ENCODE measurements at places on chromosomes 3 and 15.
A peak's percentile ranks its signal among the peaks of the same experiment; 100 is the strongest.

- DNase-seq, result no peak
These were observed 43.5 kb downstream of the SLC41A3 start for GRCh38 chr3:126040386-126040785.

- DNase-seq, result no peak
These were observed 75.7 kb downstream of the ITGB5 start for GRCh38 chr3:124811436-124811835.

DNA sequence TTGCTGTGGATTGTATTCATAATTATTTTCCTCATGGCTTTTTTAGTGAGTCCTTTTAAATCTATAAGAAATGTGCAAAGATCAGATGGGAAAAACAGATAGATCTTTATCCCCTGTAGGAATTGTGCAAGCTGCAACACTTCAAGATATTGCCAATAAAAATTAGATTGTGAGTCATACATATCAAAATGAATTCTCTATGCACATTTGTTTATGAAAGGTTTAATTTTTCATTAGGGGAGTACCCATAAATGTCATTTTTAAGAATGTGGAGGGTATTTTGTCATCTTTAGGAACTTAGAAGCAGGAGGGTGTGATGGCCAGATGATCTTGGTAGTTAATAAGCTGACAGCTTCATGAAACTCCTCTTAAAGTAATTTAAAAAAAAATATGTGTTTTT, 2.9 kb downstream of the PIAS1 start:
- no peak for DNase-seq

DNA sequence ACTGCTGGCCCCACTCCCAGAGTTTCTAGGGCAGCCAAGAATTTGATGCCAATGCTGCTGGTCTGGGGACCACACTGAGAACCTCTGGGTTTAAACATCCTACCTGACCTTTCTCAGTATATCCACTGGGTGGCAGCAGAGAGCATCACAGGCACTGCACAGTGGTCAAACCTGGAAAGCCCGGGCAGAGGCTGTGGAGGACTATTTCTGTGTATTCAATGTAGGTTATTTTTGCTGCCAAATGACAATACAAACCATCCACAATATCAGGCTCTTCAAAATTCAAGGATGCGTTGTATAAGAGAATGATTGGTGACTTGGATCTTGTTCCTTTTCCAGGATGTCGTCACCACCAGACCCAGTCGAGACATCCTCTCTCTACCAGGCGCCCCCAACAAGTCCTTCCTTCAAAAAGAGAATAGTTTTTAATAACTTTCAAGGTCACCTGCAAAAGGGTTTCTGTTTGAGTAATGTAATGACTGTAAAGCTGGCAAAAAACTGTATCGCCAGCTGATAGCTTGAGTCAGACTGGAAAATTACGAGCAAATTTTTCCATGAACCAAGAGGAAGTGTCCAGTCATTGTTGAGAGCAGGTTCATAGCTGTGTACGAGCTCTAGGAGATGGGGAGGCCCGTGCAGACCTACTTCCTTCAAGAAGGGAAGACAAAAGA, 30.5 kb upstream of the MYZAP start:
- DNase-seq, result peak; percentile 38

DNA sequence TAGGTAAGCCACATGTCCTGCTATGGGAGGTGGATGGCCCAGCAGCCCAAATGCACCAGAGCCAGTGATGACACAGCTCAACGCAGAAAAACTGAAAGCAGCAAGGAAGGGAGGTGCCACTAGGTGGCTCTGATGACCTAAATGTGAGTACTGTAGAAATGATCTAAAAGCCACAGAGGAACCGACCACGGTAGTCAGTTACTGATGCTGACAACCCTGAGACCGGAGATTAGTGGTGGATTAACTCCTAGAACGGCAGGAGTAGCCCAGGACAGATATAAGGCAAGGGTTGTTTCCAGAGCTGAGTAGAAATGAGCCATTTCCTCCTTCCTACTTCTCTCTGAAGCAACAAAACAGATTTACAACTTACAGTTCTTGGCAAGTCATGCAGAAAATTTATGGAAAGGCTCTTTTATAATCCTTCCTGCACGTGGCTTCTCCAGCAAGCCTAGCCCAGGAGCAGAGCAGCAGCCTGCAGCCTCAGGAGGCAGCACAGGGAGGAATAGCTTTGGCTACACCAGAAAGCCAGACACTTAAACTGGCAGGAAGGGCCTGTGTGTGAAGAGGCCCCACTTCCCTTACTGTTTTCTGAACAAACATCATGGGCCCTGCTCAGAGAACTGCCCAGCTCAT, 13.1 kb downstream of the FBXL22 start:
- peak; percentile 50 for DNase-seq

GRCh38 chr15:73127302-73127936, 75.2 kb downstream of the NEO1 start:
- no peak for DNase-seq

- no peak for DNase-seq
These were observed 66.2 kb upstream of the THSD4 start for GRCh38 chr15:71048913-71049675.

GRCh38 chr3:124227150-124227630, 235.3 kb upstream of the ROPN1 start:
- DNase-seq, result no peak

GRCh38 chr15:76337696-76338485, 1.3 kb downstream of the ISL2 start:
- DNase-seq, result no peak

- no peak for DNase-seq
These were observed 122.5 kb upstream of the SPRED1 start for GRCh38 chr15:38130205-38130567.

DNA sequence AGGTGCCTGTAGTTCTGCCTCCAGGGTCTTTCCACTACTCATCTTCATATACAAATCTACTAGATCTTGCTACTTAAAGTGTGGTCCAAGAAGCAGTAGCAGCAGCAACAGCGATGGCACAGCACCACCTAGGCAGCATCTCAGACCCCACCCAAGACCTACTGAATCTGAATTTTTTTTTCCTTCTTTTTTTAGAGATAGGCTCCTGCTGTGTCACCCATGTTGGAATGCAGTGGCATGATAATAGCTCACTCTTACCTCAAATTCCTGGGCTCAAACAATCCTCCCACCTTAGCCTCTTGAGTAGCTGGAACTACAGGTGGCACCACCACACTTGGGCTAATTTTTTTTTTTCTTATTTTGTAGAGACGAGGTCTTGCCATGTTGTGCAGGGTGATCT, 346.7 kb upstream of the TGFBR2 start:
- no peak for DNase-seq

- DNase-seq, result no peak
These were observed 14.1 kb downstream of the GYG1 start for GRCh38 chr3:149005416-149005815.

DNA sequence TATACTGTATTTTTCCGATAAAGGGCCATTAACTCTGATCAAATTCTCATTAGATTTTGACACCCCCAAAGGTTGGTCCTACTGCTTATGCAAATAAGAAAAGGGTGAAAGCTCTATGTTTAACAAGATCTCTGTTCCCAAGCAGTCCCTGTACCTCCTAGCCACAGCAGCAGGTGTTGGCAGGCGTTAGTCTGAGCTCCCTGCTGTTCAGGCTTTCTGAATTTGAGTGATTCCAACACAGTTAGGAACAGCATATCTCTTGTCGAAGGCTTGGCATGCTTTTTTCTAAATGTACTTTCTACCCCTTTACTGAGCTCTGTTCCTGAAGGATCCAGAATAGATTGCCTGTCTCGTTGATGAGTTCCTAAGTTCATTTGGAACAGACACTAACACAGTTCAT, 42.3 kb downstream of the MITF start:
- no peak for DNase-seq

GRCh38 chr3:39435006-39435748, 28.7 kb downstream of the RPSA start:
- DNase-seq, result no peak

DNA sequence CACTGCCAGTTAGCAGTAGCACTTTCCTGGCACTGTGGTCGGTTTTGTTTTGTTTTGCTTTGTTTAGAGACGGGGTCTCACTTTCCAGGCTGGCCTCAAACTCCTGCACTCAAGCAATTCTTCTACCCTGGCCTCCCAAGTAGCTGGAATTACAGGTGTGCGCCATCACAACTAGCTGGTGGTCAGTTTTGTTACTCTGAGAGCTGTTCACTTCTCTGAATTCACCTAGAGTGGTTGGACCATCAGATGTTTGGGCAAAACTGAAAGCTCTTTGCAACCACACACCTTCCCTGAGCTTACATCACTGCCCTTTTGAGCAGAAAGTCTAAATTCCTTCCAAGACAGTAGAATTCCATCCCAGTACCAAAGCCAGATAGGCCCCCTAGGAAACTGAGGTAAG, 22.6 kb downstream of the CLDN18 start:
- no peak for DNase-seq

- DNase-seq, result no peak
These were observed 45.5 kb downstream of the PHLDB2 start for GRCh38 chr3:111904376-111905241.

DNA sequence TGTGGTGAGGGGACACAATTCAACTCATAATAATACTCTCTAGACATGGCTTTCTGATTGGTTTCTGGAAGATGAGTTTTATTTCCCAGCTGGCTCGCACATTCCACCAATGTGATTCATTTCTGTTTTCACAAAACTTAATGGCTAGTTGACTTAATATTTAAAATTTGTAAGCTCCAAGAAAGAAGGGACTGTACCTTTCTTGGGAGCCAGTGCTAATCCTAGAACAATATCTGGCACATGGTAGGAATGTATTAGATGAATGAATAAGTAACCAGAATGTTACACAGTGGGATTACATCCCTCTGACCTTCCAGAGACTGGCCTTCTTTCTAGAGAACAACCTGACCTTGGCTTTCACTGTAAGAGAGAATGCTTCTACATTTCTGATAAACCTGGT, 262.8 kb downstream of the RORA start:
- DNase-seq, result no peak

DNA sequence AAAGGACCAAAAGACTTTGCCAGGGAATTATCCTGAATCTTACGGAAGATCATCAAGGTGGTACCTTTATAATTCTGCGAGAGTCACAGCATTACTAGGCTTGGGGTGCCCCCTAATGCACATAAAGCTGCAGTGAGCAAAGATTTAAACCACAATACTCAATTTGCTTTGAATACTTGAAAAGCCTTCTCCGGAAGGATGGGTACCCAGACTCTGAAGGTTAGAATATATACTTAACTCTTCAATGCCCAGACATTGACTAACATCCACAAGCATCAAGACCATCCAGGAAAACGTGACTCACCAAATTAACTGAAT, 117.8 kb upstream of the KCNH8 start:
- DNase-seq, result no peak

DNA sequence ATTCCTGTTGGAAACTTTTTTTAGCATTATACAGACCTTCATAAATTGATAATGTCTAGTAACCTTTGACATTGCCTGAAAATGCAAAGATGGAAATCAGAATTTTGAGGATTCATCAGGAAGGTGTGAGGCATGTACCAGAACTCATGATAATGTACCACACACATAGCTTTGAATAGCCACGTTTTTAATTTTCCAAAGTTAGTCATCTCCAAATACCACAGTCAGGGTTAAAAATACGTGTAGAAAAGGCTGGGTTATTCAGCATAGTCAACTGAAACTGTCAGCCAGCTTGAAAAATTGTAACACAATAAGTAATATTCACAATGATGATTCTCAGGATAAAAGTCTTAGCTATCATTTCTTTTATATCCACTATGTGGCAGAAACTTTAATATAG, 102.0 kb upstream of the THRB start:
- DNase-seq, result no peak

- no peak for DNase-seq
These were observed 122.2 kb upstream of the DCBLD2 start for GRCh38 chr3:99023590-99024192.

- DNase-seq, result no peak
These were observed 918.8 kb upstream of the CFAP20DC start for GRCh38 chr3:59968513-59969045.

DNA sequence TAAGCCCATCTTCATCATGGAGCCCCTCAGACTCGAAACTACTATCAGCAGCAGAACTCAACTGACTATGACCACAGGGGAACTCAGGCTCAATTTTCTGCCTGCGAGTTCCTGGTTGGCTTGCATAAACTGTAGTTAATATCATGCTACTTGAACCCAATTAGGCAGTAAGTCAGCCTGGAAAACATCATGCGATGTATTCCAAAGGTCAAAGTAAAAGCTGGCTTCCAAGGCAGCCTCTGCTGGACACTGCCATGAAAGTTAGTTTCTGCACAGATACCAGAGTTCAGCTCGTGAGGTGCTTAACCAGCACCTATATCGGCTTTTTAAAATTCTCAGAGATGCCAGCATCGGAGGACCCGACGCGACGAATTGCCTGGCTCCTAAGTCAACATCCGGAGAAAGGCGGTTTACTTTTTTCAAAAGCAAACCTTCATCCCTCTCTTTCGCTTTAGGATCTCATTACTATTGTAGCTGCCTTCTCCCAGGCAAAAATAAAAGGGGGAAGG, 3.8 kb downstream of the ANP32A start:
- DNase-seq, result no peak

GRCh38 chr3:188060840-188061544, 93.0 kb upstream of the LPP start:
- DNase-seq, result peak; percentile 11

DNA sequence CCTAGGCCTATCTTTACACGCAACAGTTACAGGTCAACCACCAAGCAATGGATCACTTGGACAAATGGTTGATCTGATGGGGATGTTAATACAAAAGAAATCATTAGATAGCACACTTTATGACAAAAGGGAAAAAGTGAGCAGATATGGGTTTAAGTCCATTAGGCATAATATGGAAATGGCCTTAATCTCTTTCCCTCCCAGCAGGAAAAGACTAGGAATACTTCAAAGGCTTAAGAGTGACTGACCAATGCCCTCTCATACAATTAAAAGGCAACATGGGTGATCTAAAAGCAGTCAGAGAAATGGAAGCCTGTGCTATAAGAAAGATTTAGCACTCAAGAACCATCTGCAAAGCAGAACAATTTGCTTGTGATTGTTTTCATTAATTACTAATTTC, 3.3 kb downstream of the PRTG start:
- DNase-seq, result no peak

DNA sequence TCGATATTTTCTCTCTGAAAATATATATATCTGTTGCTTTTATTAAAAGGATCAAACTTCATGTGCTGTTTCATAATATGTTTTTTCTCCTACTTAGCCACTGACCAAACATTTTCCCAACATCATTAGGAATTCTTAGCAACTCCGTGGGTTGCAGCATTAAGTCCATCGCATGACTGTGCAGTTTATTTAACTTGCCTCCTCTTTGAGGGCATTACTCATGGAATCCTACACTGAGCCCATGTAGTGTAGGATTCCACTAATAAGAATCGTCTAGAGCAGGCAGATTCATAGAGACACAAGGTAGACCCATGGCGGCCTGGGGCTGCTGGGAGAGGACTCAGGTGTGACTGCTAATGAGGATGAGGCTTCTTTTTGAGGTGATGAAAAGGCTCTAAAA, 49.3 kb downstream of the CMTM6 start:
- no peak for DNase-seq

DNA sequence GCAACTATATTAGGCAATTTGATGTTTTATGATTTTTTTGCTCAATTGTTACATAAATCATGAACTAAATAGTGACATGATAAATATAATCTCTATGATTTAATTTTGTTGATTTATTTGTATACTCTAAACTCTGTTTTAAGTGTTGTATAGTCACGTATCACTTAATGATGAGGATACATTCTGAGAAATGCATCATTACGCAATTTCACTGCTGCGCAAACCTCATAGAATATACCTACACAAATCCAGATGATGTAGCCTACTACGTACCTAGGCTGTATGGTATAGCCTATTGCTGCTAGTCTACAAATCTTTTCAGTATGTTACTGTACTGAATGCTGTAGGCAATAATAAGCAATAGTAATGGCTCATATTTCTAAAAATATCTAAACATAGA, 1029.8 kb downstream of the SI start:
- no peak for DNase-seq

- DNase-seq, result no peak
These were observed 205.5 kb upstream of the TGFBR2 start for GRCh38 chr3:30400926-30401325.

All from T follicular helper cell (primary cell).